ENCODE measurements at places on chromosomes 11 and 22.

DNA sequence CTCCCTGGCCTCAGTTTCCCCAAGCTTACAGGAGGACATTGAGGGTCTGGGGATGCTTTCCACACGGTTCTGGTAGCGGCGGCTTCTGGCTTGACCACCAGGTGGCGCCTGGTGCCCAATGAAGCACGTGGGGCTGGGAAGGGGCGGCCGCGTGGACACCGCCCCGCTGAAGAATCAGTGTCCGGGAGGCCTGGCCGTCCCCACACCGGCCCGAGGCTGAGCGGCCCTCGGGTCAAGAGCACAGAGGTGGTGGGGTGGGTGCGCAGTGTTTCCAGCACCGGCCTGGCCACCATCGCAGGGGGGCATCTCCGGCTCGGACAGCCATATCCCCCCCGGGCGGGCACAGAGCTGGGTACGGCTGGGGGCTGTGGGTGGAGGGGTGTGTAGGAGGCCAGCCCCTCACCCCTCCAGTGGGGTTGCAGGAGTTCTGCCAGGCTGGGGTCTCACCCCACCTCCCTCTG is 27.8 kb upstream of the PPARA start:
- peak; percentile 42 for DNase-seq

DNA sequence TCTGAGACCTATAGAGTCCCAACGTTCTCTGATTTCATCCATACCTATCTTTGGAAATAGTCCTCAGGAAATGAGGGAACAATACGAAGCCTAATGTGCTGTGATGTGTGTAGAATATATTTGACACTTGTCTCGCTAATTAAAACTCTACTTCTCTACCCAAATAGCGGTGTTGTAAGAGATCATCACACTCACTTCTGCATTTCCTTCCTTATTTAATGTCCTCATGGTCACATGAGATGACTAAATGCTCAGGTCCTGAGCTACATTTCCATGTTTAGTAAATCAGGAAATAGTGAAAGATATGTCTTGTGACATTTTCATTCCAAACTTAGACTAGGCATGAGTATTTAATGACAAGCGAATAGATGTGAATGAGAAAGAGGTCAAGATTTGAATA is 112.3 kb downstream of the MAML2 start:
- no peak for DNase-seq

DNA sequence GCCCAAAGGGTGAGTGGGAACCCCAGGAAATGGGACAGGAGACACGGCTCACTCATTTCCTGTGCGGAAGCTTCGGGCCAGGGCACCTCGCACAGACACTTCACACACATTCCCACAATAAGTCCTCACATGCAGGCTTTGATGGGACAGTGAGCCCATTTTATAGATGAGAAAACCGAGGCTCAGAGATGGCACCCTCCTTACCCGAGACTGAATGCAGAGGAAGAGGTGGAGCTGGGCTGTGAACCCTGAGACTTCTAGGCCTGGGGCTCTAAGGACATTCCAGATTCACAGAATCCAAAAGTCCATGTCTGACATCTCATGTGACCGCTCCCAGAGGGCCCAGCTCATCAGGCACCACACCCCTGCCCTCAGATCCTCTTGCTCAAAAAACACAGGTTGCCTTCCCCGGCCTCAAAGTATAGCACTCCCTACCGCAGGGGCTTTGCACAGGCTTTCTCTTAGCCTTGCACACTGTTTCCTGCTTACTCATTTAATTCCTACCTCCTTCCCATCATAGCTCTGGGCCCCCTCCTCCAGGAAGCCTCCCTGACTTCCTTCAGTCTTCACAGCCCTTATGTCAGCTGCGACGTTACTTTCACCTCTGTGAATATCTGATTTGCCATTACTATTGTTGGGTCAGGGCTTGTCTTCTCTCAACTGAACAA is 57.1 kb upstream of the TCF20 start:
- no peak for DNase-seq

GRCh38 chr11:65468874-65469333 is 29.9 kb upstream of the MALAT1 start:
- DNase-seq = no peak

DNA sequence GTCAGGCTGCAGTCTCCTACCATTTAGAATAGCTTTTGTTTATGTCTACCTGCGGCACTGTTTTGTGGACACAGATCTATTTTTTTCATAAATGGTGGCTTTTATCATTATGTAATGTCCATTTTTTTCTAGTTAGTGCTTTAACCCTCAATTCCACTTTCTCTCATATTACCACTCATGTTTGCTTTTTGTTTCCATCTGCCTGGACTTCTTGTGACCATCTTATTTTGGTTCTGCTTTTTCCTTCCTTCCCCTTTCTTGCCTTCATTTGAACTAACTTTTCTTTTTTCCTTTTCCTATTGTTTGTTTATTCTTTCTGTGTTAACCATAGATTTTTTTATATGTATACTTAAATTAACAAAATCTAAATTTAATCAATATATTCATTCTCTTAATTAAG is 98.5 kb upstream of the SLC22A12 start:
- DNase-seq = no peak

- DNase-seq = no peak
Observed at GRCh38 chr11:57283231-57283990, 41.3 kb downstream of the TNKS1BP1 start.

GRCh38 chr22:35379146-35379993 is 1.5 kb upstream of the HMOX1 start:
- DNase-seq = no peak

DNA sequence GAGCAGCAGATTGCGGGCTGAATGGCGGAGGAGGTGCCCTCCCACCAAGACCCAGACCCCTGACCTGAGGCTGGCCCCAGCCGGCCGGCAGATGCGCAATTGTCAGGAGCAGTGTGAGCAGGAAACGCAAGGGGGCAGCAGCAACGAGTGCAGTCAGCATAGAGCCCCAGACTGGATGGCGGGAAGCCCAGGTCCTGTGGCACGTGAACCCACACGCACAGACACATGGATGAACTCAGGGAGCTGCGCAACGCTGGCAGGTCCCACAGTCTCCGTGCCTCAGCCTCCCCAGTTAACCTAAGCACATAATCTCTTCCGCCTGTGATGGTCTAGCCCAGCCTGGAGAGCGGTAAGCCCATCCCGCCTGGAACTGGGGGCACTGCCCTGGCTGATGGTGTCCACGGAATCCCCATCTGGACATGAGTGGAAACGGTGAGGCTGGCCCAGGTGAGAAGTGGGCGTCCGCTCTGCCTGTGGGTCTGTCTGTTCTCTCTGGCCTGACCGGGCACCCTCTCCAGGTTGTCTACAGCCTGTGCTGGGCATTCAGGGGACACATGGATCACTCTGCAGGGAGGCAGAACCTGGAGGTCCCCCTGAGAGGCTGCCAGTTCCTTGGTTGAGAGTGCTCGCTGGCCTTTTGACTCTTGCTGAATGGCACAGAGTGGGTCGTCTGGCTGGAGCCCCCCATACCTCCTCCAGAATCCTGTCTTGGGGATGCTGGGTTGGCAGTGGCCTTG is 626 bp upstream of the TBX10 start:
- peak; percentile 52 for DNase-seq

GRCh38 chr11:69353696-69354544 is 60.0 kb downstream of the MYEOV start:
- DNase-seq = no peak

DNA sequence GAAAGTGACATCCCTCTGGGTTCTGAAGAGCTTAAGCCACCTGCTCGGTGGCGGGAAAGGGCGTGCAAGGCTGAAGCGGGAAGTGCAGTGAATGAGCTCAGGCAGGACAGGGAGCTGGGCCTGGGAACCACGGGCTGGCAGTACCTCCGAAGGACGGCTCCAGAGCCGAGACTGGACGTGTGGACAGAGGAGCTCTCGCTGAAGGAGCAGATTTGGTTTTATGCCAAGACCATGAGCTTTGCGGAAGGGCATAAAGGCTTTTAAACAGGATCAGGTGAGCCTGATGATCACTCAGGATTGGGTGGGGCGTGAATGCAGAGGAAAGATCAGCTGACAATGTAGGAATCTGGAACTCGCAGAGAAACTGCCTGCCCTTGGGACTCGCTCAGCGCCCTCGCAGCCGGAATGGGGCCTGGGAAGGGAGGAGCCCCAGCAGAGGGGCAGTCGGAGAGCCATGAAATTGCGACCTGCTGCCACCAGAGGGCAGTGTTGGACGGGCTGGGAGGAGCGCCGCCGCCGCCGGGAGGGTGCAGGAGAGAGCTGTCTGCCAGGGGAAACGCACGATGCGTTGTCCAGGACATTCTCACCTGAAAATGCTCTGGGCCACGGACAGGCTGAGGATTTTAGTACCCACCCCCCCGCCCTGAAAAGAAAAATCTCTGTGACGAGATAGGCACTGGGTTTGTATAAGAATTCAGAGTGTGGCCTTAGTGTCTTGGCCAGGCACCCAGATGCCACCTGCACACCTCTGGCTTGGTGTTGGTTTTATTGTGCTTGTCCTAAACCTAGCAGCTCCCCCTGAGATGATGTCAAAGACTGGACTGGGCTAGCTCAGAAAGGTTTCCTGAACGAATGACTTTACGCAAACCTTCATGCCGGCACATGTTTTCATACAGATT is 324.4 kb downstream of the NTM start:
- peak; percentile 11 for DNase-seq

GRCh38 chr11:32033067-32033466 is 57.8 kb upstream of the RCN1 start:
- DNase-seq = no peak

DNA sequence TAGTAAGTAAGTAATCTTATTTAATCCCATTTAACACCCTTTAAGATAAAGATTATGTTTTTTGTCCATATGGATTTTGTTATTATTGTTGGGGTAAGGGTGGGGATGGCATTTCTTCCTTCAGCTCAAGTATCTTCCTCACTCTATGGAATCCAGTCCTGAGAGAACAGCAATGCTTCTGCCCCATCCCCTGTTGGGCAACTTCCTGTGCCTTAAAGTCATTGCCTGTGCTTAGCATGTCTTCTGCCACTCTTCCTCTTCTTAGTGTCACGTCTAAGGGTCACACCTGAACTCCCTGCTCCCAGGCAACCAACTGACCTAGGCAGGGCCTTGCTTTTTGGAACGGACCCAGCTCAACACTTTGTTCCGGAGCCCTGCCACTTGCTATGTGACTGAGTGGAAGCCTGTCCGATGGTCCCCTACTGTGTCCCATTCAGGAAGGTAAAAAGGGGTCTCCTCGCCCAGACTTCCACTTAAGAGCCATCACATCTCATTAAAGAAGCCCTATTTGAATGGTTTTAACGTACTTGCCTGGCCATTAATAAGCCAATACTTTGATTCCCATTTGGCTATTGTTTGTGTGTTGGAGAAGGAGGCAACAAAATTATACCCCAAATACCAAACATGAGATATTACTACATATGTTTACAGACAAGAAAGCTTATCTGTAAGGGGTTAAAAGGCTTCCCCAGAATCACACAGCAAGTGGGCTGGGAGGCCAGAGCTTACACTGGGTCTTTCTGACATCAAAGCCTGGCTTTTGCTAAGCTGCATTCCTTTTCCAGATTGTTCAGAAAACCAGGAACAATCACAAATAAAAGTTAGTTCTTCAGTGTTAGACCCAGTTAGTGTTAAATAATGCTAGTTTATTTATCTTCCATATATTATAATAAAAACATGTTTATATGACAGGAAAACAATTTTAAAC is 59.2 kb downstream of the RAB38 start:
- DNase-seq = no peak

GRCh38 chr11:7630002-7630401 is 43.3 kb downstream of the CYB5R2 start:
- no peak for DNase-seq

DNA sequence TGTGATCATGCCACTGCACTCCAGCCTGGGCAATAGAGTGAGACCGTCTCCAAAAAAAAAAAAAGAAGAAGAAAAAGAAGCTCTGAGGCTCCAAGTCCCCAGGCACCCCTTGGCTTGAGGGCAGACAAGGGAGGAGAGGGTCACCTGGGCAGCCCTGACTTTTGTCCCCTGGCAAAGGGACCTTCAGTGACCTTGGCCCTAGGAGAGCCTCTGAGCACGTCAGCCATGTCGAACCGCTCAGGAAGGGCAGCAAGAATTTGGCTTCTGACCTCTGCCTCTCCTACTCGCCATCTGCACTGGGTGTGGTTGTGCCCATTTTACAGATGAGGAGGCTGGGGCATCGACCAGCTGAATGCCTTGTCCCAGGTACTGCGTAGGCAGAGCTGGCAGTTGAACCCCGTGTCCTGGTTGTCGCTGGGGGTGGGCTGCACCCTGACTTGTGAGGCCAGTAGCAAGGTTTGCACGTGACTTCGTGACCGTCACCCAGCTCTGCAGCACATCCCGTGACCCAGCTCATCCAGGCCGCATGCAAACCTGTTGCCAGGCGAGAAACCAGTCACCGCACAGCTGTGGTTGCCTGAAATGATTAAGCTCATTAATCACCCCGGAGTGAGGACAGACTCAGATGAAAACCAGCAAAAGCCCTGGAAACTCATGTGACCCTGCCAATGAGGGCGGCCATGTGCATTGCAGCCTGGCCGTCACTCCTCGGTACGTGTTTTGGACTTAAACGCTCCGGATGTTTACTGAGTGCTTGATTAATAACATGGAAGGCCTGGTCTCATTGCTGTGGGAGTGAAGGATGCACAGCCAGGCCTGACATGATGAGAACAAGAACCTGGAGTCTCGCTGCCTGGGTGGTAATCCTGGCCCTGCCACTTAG is 47.7 kb upstream of the PPP6R3 start:
- DNase-seq = no peak

DNA sequence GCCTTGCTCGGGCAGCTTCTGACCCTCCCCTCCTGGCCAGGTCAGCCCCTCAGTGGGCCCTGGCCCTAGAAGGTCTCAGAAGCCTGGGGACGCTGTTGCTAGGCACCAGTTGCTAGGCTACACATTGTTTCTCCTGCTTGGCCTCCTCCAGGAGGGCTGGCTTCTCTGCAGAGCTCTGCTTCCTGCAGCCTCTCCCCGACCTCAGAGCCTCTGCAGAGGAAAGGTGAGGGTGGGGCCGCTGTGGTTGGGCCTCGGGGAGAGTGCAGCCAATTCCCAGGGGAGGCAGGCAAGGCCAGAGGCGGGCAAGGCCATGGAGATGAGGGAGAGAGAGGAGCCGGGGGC is 27.6 kb upstream of the LRRC10B start:
- no peak for DNase-seq

- no peak for DNase-seq
Observed at GRCh38 chr22:37681001-37681424, 5.1 kb upstream of the NOL12 start.

DNA sequence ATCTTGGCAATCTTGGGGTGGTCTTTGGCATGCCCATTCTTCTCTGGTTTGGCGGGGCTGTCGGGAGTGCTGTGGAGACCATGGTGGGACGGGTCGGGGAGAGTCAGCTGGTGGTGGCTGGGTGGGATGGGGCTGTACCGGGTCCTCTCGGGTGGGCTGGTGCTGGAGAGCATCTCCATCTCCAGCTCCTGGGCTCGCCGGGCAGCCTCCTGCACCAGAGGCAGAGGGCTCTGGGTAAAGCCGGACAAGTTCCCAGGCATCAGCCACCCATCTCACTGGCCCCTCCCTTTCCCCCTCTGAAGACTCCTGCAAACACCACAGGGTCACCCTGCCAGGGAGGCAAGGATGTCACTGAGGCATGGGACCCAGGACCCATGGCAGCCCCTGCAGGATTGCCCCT is 25.1 kb downstream of the ANKK1 start:
- no peak for DNase-seq

DNA sequence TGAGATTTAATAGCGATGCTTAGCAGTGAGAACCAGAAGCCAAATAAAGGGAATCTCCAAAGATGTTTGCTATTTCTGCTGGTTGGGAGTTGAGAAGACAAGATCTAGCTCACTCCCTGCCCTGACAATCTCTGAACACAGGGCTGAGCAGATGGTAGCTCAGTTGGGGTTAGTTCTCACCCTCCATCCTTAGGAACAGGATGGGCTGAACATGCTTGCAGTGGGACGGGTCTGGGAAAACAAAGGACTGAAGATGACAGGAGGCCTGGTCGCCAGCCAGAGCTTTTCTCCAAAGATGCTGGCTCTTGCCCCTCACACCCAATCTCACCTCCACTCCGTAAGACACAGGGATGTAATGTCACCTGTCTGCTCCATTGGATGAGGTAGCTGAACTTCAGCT is 72.7 kb downstream of the SC5D start:
- no peak for DNase-seq
